Activated effector memory CD4-positive, alpha-beta T cell treated with Interleukin-2 at 50 U/mL for 16 hours (primary cell): ENCODE measurements at places on chromosomes 12 and 14.

DNA sequence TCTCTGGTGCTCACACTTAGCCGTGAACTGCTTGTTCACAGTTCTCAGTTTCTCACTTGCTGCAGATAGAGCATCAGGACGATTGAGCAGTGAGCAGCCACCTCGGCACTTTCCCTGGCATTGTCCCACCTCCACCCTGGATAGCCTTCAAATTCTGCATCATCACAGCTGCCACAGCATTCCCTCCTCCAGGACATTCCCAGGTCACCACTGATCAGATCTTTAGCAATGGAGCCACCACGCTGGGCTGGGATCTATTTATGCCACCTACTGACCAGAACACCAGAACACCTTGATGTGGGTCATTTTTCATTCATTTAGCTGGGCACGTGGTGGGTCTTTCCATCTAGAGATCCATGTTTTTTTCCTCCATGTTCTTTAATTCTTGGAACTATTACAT lies 23.6 kb downstream of the ACADS start:
- DNase-seq, result no peak

DNA sequence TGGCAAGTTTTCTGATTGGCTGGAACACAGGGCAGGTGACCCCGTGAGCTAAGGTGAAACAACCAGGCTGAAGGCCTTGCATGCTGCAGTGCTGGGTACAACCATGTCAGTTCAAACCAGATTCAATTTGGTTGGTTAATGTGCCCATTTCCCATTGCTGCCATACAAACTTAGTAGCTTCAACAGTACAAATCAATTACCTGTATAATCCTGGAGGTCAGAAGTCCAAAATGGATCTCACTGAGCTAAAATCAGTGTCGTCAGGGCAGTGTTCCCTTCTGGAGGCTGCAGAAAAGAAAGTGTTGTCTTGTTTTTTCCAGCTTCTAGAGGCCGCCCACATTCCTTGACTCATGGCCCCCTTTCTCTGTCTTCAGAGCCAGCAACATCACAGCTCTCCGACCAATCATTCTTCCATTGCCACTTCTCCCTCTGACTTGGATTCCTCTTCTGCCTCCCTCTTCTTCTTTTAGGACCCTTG lies 221.7 kb downstream of the ZFP36L1 start:
- DNase-seq, result no peak

- peak; percentile 36 for DNase-seq
Measured at GRCh38 chr12:54294152-54294952, 6.5 kb downstream of the NFE2 start.

GRCh38 chr14:47435331-47435965 lies 240.0 kb downstream of the MDGA2 start:
- DNase-seq, result no peak

- DNase-seq, result no peak
Measured at GRCh38 chr14:34081101-34081575, 130.3 kb upstream of the EGLN3 start.
